Psoas muscle (tissue), 8 donors: ENCODE measurements at places on chromosomes 7 and 10. TPM values are rescaled to one million over a fixed set of nuclear protein-coding genes. Genes with fewer than 3 reads are reported as not detected.

The ITPRID1 gene
- total RNA-seq = not detected

The PDE6C gene
- total RNA-seq = not detected

The C10orf67 gene
- total RNA-seq = 0.67 TPM

The AKR1C8 gene
- total RNA-seq = not detected

The SLC39A12 gene
- total RNA-seq = not detected

The PPP1R3A gene
- 52.6 TPM for total RNA-seq

The GARIN1A gene
- 0.82 TPM for total RNA-seq

The FAM25G gene
- total RNA-seq = not detected

The C10orf53 gene
- not detected for total RNA-seq

The ZNF511 gene
- 59.1 TPM for total RNA-seq

The SLC26A5 gene
- not detected for total RNA-seq

The TMEM270 gene
- total RNA-seq = not detected

The FEZF1 gene
- 0.19 TPM for total RNA-seq

The STX1A gene
- total RNA-seq = 3.6 TPM

The PON1 gene
- total RNA-seq = not detected

The CH25H gene
- total RNA-seq = not detected

The MBL2 gene
- total RNA-seq = not detected

The CHAT gene
- total RNA-seq = not detected

The MMP21 gene
- not detected for total RNA-seq

The TCTN3 gene
- 9.5 TPM for total RNA-seq

The PCLO gene
- not detected for total RNA-seq

The PHYHIPL gene
- total RNA-seq = 0.08 TPM

The FOXI2 gene
- not detected for total RNA-seq

The GPR146 gene
- 8.0 TPM for total RNA-seq

The TAS2R4 gene
- 0.60 TPM for total RNA-seq

The NHLRC2 gene
- 26.0 TPM for total RNA-seq

The RBM20 gene
- 28.8 TPM for total RNA-seq

The GRM8 gene
- total RNA-seq = not detected

The TRPV6 gene
- total RNA-seq = not detected

The AGBL3 gene
- total RNA-seq = 2.7 TPM

The TET1 gene
- 1.1 TPM for total RNA-seq
